ENCODE measurements at places on chromosomes 1 and 21.

GRCh38 chr1:154179946-154180687 is 11.8 kb downstream of the TPM3 start:
- DNase-seq = no peak

DNA sequence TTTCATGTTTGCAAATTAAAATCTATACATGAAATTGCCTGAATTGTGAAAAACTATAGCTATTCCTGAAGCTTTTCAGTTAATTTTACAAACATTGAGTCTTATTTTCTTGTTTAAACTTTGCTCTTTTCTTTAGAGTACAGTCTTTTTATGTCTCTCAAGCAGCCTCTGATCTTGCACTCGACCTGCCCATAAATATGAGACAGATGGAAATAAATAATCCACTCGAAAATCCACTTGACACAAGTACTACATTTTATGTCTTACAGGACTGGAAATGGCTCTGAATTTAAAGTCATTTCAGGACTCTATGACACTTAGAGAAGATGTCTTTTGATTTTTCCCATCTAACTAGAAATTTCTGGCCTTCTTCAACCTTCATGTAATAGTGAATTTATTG is 283.8 kb downstream of the USP25 start:
- DNase-seq = no peak

GRCh38 chr1:109850827-109851226 is 59.8 kb upstream of the CSF1 start:
- no peak for DNase-seq

DNA sequence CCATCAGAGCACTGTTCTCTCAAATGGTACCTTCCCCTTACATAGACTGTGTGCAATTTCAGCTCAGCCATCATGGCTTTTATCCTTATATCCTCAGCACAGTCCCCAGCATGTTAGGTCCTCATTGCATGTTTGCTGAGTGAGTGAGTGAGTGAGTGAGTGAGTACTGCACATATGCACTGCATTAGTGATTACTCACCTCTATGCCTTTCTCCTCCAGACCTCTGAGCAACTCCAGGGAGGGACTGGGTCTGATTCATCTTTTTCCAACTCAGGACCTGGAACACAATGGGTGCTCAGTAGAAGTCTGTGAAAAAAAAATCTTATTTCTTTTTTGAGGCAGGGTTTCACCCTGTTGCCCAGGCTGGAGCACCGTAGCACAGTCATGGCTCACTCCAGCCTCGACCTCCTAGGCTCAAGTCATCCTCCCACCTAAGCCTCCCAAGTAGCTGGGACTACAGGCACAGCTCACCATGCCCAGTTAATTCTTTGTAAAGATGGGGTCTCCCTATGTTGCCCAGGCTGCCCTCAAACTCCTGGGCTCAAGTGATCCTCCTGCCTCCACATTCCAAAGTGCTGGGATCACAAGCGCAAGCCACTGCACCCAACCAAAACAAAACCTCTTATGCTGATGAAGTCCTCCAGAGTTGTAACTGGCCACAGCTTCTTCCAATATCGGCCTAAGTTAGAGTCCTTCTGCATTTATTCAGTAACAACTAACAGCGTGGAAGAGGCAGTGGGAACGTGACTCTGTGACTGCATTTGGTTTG is 23.7 kb downstream of the RNU5D-1 start:
- no peak for DNase-seq

DNA sequence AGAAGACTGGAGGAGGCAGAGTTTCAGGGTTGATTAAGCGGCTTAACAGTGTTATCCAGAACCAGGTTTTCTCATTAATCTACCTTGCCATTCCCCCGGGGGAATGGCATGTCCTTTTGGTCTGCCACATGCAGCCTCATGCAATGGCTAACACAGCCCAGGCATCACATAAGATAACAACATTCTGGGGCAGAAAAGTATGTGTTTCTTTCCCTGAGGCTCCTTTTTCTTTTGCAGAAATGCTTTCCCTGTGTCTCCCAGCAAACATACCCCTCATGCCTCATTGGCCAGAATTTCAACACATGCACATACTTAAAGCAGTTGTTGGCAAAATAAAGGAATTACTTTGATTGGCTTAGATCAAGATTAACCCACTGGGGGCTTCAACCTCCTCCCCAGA is 98.6 kb downstream of the OMA1 start:
- no peak for DNase-seq

GRCh38 chr1:109649491-109649914 is 6.4 kb upstream of the GSTM4 start:
- no peak for DNase-seq

Measured in mesothelial cell of epicardium (in vitro differentiated cells).